HCEC 1CT (cell line): ENCODE measurements at places on chromosomes 4 and X.
A peak's percentile ranks its signal among the peaks of the same experiment; 100 is the strongest.

- DNase-seq = no peak
These were observed 507 bp downstream of the MFAP3L start for GRCh38 chr4:170025523-170026252.

GRCh38 chr4:36385951-36386571, 104.6 kb downstream of the DTHD1 start:
- DNase-seq = no peak

DNA sequence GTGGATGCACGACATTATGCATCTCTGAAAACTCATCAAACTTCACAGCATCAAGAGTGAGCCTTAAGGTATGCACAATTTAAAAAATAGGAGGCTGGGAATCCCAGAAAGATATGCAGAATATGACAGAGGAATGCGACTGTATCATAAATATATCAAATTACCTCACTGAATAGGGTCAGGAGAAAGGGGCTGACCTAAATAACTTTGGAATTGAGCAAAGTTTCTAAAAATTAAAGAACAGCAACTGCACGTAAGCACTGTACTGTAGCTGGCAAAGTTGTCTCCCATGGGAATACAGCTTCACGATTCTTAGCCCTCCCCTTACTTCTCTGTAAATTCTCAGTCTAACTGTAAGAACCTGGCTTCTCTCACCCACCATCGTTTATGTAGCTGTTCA, 397.4 kb upstream of the ZFP42 start:
- no peak for DNase-seq

- DNase-seq = no peak
These were observed 14.7 kb upstream of the ATP8A1 start for GRCh38 chr4:42671431-42672194.

GRCh38 chrX:107978707-107979307, 3.4 kb downstream of the TEX13B start:
- DNase-seq = peak; percentile 15

GRCh38 chr4:140116442-140117104, 37.4 kb downstream of the MAML3 start:
- no peak for DNase-seq

GRCh38 chr4:36445480-36445879, 164.1 kb downstream of the DTHD1 start:
- DNase-seq = no peak

DNA sequence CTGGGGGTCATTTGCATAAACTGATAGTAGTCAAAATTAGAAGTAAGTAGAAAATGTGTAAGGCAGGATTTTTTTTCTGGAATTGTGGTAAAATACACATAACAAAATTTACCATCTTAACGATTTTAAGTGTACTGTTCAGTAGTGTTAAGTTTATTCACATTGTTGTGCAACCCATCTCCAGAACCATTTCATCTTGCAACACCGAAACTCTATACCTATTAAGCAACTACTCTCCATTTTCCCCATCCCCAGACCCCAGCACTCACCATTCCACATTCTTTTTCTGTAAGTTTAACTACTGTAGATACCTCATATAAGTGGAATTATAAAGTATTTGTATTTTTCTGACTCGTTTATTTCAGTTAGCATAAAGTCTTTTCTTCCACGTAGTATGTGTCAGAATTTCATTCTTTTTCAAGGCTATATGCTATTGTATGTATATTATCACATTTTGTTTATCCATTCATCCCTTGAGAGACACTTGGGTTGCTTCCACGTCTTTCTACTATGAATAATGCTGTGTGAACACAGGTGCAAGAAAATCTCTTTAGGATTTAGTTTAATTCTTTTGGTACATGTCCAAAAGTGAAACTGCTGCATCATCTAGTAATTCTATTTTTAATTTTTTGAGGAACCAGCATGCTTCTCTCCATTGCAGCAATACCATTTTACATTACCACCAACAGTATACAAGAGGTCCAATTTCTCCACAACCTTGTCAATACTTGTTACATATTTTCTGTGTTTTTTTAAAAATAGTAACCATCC, 39.1 kb upstream of the NSUN7 start:
- DNase-seq = peak; percentile 15

DNA sequence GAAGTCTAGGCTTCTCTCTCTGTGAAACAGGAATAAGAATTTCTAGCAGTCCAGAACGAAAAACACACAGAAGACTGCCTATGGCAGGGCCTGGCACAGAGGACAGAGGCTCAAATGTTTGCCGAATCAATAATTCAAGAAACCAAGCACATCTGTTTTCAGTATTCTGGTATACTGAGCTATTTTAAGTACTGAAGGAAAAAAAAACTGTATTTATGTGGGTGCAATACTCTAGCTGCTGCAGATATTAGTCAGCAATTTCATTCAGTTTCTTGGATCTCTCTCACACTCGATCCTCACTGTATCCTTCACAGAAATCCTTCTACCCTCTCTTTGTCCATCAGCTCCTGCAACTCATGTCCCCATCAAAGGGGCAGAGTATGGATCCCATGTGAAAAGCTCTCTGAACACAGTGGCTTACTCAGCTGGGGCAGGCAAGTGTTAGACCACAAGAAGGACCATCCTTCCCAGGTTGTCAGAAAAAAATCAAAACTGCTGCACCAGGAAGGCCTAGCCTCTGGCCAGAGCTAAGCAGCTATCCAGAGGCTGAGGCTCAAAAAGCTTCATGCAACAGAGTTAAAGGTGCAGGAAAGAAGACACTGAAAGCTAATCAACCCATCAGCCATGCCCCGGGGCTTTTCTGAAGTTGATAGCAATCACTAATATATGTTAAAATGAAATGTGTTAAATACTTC, 9.1 kb upstream of the USO1 start:
- DNase-seq = peak; percentile 38

GRCh38 chr4:39977489-39978377, at the start of gene PDS5A:
TSS of gene PDS5A (minus strand) at chr4:39977911. CDS start at chr4:39976577, 1,334 bp downstream.
- peak; percentile 77 for DNase-seq

- DNase-seq = no peak
These were observed 5.3 kb upstream of the CCDC158 start for GRCh38 chr4:76426272-76426671.

DNA sequence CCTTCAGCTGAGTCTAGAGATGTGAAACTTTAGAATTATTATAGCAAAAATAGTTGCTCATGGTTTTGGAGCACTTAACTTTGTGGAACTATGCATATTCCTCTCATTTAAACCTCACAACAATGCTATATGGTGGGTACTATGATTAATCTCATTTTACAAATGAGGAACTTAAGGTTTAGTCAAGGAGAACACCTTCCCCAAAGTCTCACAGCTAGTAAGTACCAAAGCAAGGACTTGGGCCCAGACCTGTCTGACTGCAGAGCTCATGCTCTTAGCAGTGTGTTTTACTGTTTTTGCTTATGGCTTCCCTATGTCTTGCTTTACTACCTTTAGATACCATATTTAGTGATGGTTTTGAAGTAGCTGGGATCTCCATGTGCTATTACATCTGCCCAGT, 5.1 kb downstream of the UBE2A start:
- DNase-seq = no peak

GRCh38 chr4:159060161-159060560, 42.7 kb upstream of the RAPGEF2 start:
- no peak for DNase-seq

GRCh38 chr4:108396900-108397497, 223.4 kb upstream of the RPL34 start:
- DNase-seq = no peak

DNA sequence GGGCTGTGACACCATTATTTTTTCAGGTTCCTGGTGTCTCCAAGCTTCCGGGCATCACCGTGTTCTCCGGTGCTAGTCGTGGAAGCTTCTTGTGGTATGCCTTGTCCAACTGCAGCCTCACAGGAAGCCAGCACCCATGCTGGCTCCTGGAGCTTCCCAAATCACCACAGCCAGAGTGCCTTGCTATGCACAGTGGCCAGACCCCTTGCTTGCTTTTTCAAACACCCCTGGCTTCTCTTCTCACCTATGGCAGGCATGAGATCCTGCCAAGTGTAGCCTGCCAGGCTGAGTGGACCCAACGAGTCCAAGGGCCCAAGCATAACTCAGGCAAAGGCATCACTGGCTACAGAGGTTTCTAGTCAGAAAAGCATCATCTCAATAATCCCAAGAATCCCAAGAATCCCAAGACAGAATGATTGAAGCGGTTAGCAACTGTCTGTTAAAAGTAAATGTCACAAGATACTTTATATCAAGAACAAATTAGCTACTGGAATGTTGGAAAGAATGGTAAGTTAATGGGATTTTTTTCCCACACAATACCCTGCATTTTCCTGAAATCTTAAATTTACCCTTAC, 1522.9 kb downstream of the PCDH18 start:
- no peak for DNase-seq

GRCh38 chr4:140137671-140138070, 16.3 kb downstream of the MAML3 start:
- DNase-seq = peak; percentile 17
